ENCODE measurements at places on chromosomes 16 and 17.

DNA sequence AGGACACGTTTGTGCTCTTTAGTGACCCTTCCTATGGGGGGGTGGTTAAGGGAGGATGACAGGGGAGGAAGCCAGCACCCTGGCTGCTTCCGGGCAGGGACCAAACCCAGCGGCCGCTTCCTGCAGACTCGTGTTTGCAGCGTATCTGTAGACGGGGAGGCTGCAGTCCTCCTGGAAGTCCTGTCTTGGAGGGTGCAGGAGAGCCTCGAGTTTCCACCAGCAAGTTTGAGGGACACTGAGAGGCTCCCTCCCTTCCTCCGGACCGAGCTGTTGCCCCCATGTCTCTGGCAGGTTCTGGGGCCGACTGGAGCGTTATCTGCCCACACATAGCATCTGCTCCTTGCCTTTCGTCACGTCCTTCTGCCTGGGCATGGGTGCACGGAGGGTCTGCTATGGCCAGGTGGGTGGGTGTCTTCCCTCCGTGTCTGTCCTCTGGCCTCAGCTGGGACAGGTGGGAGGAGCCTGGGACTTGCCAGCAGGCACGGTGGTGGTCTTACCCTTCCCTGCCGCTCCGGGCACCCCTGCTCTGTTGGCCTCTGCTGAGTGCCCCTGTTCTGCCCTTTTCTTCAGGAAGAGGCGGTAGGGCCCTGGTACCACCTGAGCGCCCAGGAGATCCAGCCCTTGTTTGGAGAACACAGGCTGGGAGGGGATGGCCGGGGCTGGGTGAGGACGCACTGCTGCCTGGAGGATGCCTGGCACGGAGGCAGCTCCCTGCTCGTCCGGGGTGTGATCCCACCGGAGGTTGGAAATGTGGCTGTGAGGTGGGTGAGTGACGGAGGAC lies 8.8 kb downstream of the ENGASE start:
- no peak for DNase-seq

DNA sequence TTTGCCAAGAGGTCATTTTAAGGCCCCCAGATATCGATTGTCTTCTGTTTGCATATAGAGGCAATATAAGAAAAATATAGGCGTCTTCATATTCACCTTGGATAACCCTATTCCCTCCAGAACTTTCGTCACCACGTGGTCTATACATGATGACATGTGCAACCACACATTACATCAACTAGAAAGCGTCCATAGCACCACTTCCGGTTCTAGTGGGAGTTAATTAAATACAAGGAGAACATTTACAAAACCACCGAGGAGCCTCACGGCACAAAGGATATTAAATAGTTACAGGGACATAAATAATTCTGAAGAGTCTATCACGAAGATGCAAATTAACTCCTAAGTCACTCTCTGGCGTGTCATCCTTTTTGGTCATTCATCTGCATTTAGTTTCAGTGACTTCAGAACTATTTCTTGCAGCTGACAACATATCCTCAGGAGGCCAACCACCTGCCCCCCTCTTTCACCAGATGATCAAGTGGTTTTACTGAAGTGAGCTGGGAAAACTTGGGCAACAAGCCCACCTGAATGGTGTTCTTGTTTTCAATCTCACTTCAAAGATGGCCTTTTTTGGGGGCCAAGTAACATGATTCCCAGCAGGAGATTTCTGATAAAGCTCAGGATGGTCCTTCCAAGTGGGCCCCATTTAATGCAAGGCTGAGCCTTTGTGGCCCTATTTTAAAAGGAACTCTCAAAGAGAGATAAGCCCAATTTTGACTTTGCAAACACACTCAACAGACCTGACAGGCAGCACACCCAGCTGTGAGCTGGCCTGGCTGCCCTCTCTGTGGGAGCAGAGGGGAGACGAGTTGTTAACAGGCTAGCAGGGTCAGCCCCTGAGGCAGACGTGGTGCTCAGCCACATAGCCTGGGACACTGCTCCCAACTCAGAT lies 15.3 kb downstream of the CMTM3 start:
- no peak for DNase-seq

GRCh38 chr16:49556606-49557446 lies 183.2 kb downstream of the C16orf78 start:
- DNase-seq, result no peak

DNA sequence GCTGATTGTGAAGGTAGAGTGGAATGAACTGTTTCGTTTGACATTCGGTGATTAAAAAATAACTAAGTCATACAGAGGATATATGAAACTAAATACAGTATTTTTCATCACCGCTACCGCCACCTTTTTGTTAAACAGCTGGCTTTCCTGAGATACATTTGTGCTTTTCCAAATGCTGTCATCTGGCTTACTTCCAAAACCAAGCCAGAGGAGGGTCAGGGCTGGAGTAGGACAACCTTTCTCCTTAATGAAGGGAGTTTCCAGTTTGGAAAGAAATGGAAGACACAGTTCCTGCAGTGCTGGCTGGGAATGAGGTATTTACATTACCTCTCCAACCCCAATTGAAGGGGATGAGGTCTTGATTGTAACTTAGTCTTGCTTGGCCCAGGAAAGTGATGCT lies 3.2 kb downstream of the TNRC6C start:
- DNase-seq, result no peak

DNA sequence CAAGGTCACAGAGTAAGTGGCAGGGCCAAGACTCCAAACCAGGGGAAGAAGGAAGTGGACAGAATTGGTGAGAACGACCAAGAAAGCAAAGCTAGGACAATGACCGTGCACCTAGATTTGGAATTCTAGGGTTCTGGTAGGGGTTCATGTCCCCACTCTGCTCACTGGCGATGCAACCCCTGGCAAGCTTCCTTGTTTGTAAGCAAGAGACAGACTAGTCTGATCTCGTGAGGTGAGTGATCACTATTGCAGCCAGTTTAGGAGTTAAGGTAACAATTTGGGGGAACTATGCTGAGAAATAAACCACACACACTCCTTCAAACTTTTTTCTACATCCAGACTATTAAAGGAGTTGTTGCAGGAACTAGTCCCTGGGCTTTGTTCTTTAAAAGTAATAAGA lies 48.1 kb downstream of the XPO6 start:
- no peak for DNase-seq

- no peak for DNase-seq
Observed at GRCh38 chr16:8436931-8437330, 153.4 kb downstream of the TMEM114 start.

DNA sequence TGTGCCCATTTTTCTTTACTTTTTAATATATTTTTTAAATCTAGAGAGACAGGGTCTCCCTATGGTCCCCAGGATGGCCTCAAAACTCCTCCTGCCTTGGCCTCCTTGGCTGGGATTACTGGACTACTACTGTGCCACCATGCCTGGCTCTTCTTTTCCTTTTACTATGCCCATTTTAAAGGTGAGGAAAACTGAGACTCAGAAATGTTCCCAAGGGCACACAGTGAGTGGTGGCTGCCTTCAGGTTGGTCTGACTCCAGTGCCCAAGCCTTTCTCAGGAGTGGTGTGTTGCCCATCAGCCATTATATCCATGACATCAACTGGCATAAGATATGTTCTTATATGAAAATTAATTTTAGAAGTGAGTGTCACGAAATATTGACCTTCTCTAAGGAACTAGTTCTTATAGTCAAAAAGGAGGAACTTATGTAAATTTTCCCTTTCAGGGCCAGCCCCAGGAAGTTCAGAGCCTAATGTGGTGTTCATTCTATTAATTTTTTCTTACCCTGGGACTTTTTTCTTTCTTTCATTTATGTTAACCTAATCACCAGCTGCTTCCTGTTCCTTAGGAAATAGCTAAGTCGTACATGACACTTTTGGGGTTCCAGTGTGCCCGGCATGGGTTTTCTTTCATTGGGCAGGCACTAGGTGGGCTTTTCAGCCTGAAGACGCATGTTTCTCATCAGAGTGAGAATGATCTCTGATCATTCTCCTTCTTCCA lies 17.9 kb upstream of the SPN start:
- no peak for DNase-seq
